GM23248 (cell line): ENCODE measurements at places on chromosomes 6 and 20. TPM values are rescaled to one million over a fixed set of nuclear protein-coding genes. Genes with fewer than 3 reads are reported as not detected.

- DNase-seq = no peak
Observed at GRCh38 chr6:93394471-93394870, 24.9 kb downstream of the EPHA7 start.

GRCh38 chr6:72064399-72064975 lies 178.1 kb downstream of the RIMS1 start:
- DNase-seq = no peak

GRCh38 chr6:169782966-169783365 lies 31.5 kb downstream of the ERMARD start:
- no peak for DNase-seq

DNA sequence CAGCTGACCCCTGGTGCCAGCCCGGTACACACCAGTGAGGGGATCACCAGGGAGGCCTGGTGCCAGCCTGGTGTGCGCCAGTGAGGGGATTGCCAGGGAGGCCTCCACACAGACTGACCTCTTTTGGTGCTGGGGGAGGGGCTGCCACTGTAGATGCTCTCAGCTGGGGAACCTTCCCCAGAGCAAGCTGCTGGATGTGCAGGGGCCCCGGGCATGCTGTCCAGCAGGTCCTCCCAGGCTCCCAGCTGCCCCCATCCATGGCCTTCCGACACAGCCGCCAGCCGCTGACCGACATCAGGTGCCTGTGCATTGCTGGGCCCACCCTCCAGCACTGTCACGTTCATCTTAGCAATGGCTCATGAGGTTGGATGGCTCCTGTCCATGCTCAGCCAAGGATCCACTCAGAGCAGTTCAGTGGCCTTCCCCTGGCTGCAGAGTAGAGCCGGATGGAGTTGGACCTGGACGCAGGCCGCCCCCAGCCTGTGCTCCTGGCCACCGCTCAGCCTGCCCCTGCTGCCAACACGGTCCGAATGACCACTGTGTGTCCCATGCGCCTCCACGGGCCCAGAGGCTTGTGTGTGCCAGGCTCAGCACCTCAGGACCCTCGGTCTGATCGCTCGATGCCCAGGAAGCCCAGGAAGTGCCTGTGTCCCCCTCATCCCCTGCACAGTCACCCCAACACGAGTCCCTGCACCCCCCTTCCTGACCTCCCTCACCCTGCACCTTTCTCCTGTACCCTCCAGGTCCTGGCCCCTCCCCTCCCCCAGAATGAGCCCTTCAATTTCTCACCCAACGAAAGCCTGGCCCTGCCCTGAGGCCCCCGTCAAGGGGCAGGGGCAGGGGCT lies 95.7 kb downstream of the YTHDF1 start:
- no peak for DNase-seq

DNA sequence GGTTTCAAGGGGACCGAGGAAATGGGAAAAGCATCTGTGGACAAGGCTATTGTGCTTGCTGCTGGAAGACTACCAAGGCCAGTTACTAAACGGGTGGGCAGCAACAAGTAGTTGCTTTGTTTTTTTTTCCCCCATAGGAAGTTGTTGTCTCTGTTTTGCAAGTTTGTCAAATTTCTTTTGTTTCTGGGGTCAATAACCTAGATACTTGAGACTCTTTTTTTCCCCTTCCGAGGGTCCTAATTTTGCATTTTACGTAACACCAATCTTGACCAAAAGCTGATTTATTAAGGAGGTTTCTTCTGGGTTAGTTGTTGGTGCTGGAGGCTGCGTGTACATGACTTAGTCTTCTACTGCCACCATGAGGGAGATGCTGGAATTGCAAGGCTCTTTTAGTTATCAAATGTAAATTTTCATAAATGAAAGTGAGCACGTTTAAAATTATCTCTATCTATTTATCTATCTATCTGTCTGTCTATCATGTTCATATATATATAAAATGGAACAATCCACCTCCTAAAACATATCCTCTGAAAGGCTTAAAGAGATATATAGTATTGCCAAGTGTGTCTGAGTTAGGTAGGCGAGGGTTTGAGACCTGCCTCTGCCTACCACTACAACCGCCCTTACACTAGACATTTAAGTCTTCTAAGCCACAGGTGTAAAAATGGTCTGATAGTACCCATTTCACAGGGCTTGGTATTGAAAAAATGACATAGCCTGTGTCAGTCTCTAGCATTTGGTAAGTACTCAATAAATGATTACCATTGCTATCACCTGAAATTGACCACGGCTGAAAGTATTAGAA lies 60.2 kb downstream of the GCLC start:
- peak; percentile 77 for DNase-seq

DNA sequence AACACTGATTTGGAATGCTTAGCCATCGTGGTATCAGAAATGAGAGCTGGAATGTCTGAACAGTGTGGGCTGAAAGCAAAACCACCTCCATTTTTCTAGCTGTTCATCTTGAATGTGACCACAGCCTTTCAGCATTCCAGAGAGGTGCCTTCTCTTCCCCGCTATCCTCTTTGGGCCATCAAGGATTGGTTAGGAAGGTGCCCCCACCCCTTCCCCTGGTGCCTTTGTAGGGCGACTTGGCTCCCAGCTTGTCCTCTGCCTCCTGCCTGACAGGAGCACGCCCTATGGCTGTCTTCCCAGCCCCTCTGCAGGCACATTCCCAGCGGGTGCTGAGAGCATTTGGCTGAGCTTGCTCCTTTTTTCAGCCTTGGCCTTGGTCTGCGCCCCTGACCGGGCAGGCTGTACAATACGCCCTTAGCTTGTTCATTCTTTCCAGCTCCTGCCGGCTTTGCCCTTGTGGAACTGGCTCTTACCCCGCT lies 97.5 kb downstream of the ARMC2 start:
- peak; percentile 83 for DNase-seq

- DNase-seq = no peak
Observed at GRCh38 chr6:158015188-158015506, 33.5 kb downstream of the SYNJ2 start.

SNRPB2 gene
- 47.2 and 69.8 TPM in 2 replicates for total RNA-seq

DNA sequence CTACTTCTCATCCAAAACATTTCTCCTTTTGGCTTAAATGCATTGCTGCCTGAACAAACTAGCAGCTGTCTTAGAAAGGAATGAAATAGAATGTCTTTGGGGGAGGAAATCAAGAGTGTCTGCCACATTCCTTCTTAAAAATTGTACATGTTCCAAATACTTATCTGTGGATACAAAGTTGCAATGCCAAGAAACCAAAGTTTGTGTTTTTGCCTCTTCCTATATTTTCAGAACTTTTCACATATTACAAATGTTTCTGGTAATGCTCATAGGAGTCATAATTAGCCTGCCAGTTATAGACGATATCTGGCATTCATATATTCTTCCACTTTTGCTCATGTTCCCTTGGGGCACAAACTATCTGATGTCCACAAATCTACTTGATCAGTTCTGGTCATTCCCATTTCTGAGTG lies 165.5 kb upstream of the BMP5 start:
- DNase-seq = peak; percentile 40

GRCh38 chr6:24391756-24392405 lies 10.9 kb upstream of the MRS2 start:
- DNase-seq = no peak

DNA sequence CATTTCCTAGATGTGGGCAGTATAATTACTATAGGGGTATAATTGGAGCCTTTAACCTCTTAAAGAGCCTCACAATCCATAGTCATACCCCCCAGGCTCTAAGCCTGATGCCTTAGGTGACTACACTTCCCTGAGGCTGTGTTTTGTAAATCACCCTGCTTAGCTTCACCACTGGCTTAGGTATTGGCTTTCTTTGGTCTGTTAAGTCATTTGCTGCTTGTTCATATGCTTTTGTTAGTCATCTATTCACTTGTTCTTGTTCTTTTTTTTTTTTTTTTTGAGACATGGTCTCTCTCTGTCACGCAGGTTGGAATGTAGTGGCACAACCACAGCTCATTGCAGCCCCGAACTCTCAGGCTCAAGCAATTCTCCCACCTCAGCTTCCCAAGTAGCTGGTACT lies 26.7 kb downstream of the KAT14 start:
- peak; percentile 56 for DNase-seq

HRH3 gene
- not detected in 2 replicates for total RNA-seq

KLHDC3 gene
- total RNA-seq = 124 and 129 TPM in 2 replicates

GRCh38 chr6:30424549-30424948 lies 64.8 kb upstream of the HLA-E start:
- no peak for DNase-seq

- DNase-seq = peak; percentile 70
Observed at GRCh38 chr6:116221067-116221466, 32.8 kb downstream of the TSPYL4 start.

DNA sequence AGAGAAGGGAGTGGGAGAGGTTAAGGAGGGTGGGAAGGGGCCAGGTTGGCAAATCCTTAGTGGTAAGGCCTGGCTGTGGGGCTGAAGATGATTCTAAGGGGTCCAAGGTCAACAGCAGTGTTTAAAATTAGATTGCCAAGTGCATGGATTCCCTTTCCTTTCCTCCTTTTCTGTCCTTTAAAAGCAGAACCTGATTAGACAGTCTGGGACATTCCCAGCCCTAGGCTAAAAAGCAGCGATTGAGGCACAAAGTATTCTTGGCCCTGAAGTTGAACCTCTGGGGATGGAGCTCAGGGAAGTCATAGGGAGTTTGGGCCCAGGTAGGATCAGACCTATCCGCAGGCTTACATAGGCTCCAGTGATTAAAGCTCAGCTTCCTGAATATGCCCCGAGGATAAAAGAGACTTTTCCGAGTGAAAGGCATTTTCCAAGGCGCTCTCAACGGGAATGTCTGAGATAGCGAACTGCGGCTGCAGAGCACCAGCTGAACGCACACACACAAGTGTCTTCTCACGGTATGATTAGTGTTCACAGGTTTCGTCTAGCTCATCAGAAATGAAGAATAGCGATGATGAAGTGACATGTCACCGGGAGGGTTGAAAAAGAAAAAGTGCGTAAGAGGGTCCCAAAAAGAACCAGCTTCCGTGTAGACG lies 787 bp upstream of the CARMIL1 start:
- no peak for DNase-seq

MCM8 gene
- 6.4 and 7.7 TPM in 2 replicates for total RNA-seq

- no peak for DNase-seq
Observed at GRCh38 chr20:46304361-46304760, 3.9 kb downstream of the CDH22 start.

DNA sequence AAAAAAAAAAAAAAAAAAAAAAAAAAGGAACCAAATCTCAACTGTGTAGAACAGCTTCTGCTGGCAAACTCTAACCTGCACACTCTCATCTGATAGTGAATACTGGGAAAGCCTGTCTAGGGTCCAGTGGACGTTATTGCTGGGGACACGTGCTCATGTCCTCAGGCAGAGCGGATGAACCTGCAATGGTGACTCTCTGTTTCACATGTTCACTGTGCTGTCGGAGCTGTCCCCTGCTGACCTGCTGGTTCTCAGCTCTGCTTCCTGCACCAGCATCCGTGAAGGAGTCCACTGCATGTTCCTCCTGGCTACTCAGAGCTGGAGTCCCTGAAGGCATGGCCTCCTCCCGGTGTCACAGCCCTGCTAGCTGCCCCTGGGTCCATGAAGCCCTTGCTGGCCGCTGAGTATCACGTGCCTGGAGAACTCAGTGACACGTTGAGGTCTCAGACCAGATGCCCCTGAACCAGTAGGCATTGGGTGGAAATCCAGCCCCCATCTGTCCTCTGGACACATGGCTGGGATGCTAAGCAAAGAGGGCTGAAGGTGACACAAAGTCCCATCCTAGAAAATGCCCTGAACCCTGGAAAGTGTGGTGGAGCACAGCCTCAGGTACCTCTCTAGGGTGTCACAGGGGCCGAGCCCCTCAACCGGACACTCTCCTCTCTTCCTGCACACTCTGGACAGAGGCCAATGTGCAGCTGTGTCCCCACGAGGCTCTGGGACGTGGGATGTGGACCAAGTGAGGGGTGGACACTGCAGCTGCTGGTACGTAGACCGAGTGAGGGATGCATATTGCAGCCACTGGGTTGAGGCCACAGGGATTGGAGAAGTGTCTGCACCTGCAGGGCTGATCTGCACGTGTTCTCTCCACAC lies 54.9 kb upstream of the FRMD1 start:
- DNase-seq = peak; percentile 24

DNA sequence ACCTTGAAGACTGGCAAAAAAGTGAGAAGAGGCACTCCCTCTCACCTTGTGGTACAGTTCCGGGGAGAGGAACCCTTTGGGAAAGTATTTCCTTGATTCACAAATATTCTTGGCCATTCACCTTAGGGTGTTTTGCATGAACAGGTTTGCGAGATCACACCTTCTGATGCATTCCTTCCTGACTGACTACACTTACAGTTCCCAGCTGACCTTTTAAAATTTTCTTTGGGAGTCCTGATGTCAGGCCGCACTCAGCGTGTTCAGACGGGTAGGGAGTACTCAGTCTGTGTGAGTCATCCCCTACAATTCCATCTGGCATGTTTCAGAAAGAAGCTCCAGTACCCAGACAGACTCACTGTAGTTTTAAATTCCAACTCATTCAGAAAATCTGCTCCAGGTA lies 1.7 kb downstream of the ADGRF4 start:
- peak; percentile 60 for DNase-seq
